Stimulated activated CD8-positive, alpha-beta memory T cell treated with anti-CD3 and anti-CD28 coated beads, Interleukin-15, amount 100 ng/mL, for 4 hours (primary cell): ENCODE measurements at places on chromosomes 2 and 18.

- DNase-seq: no peak
Measured at GRCh38 chr2:142716463-142717242, 160.8 kb upstream of the KYNU start.

GRCh38 chr2:161766334-161766733 lies 142.1 kb downstream of the SLC4A10 start:
- DNase-seq: no peak

- no peak for DNase-seq
Measured at GRCh38 chr2:197850882-197851450, 46.6 kb downstream of the PLCL1 start.

- no peak for DNase-seq
Measured at GRCh38 chr2:102703748-102704147, 58.1 kb upstream of the TMEM182 start.

GRCh38 chr2:30203156-30203555 lies 28.2 kb upstream of the LBH start:
- no peak for DNase-seq

GRCh38 chr2:218345491-218346236 lies 11.0 kb upstream of the CATIP start:
- no peak for DNase-seq

GRCh38 chr2:106147665-106148064 lies 46.4 kb downstream of the UXS1 start:
- DNase-seq: no peak

DNA sequence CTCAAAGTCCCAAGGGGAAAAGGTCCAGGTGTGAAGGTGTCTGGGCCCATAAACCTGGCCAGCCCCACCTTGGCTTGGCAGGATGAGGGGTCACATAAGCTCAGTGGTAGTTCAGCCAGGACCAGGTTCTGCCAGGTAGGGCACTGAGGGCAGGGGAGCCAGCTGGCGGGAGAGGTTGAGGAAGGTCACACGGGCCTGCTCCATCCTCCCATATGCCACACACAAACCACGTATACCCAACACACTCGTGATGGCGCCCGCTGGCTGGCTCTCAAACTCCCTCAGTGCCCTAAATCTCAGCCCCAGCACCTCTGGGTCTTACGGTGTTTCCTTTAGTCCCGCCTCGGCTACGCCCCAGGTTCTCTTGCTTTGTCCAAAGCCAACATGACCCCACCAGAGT lies 160.5 kb downstream of the ZFP36L2 start:
- DNase-seq: no peak

GRCh38 chr2:128550389-128550788 lies 231.7 kb upstream of the HS6ST1 start:
- DNase-seq: no peak

DNA sequence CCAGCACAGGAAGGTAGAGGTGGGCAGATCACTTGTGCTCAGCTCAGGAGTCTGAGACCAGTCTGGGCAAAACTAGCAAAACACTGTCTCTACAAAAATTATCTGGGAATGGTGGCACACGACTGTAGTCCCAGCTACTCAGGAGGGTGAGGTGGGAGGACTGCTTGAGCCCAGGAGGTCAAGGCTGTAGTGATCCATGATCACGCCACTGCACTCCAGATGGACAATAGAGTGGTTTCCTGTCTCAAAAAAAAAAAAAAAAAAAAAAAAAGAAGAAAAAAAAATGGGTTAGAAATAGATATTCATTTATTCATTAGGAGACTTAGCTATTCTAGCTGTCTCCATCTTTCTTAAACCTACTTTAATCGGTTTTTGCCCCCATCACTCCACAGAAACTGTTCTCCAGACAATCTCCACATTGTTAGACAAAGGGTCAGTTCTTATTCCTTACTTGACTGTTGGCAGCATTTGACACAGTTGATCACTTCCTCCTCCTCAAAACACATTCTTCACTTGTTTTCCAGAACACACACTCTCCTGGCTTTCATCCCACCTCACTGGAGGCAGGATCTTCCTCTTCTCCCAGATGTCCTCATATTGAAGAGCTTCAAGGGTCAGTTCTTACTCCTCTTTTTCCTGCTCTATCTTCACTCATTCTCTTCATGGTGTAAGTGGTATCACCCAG lies 103.1 kb downstream of the DTNB start:
- DNase-seq: no peak

DNA sequence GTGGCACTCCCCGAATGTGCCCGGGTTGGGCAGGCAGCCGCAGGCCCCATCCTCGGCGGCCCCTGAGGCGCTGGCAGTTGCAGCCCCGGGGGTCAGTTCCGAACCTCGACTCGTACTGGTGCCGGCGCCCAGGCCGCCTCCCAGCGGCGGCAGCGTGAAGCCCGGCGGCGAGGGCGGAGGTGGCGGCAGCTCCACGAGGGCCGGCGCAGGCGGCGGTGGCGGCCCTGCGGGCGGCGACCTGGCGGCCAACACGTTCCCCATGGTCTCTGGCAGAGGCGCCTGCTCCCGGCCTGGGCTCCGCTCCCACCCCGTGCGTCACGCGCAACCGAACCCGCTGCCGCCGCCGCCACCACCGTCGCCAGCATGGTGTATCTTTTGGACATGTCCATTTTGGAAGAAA lies 196.3 kb downstream of the CCDC74A start:
- no peak for DNase-seq

DNA sequence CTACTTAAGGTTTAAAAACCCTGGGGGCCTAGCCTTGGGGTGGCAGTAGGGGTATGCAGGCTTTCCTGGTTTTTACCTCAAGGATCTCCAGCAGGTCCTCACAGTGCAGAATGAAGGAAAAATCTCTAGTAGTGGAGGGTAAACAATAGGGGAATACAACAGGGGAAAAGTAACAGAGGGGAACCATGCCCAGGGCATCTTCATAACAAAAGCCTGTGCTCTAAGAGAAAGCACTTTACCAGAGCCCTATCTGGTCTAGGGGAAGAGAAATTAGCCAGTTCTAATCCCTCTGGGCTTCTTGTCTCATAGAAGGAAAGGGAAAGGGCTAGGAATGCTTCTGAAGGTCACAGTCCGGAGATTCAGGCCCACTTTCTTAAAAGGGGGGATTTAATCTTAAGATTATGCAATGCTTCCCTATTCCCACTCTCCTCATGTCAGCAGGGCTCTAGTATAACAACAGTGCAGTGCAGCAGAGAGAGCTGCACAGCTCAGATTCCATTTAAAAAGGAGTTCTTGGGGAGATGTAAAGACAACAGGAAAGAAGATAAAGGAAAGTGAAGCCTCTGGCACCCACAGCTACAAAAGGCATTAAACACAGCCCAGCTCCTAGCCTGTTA lies 149.0 kb upstream of the CYP1B1 start:
- DNase-seq: no peak

DNA sequence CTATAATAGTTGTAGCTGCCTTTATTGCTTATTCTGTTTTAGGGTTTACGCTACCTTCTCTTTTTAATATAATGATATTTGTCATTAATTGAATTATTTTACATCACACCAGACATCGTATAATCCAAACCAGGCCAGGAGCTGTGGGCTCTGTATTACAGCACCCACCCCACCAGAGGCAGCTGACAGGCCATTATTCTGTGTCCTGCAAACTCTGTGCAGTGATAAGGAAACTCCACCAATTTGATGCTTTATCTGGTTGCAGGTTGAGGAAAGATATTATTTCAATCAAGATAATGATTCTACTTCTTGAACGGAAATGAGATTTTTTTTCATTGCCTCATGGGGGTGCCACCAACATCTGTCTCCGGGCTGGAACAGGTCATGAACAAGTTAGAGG lies 227.3 kb downstream of the ZBTB7C start:
- no peak for DNase-seq

DNA sequence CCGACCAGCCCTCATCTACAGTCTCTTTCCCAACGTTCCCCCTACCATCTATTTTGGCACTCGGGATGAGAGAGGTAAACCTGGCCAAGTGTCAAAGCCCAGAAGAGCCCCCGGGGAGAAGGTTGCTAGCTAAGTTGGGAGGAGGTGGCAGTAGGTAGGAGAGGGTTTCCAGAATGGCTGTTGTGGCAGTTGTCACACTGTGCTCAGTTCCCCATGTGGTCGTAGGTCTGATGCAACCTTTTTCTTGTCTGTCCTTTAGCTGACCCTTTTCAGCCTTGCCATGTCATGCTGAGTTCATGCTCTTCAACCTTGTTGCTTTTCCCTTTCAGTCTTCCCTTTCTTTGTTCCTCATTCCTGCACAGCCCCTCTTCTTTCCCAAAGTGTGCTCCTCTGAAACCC lies 34.5 kb downstream of the TTLL4 start:
- DNase-seq: no peak

DNA sequence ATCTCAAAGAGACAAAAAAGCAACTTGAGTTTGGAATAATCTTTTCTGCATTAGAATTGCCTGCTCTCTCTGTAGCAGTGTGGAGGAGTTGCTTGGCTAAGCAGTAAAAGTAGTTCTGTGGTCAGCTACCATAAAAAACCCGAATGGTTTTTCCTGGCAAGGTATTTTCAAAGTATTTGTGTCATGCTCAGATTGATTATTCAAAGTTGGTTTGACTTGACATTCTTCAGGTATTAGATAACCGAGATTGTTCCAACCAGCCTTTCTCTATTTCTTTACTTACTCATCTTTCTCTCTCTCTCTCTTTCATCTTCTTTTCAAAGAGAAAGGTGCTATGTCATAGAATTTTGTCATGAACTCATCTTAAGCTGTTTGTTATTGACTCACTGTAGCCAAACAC lies 404.9 kb downstream of the CPS1 start:
- no peak for DNase-seq

DNA sequence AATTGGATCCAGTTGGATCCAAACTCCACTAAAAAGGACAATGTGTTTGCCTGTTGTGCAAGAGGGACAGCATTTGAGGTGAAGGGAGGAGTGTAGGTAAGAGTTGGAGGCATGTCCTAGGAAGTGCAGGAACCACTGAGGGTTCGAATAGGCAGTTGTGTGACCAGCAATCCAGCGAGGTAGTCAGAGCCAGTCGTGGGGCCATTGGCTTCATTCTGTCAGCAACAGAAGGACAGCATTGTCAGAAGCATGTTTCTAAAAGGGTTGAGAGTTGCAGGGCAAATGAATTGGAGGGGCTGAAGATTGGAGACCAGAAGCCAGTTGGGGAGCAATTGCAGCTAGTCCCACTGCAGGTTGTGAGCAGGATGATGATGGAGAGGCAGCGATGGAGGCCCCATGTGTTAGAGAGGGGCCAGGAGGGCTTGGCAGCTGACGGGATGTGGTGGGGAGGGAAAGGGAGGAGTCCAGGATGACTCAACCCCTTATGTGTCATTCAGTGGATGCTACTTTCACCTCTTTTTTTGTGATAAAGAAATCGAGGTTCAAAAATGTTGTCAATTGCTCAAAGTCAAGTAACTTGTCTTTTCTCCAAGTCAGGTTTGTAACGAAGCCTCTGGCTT lies 96.7 kb upstream of the SIX3 start:
- DNase-seq: no peak

GRCh38 chr2:45765007-45765727 lies 113.7 kb downstream of the PRKCE start:
- DNase-seq: no peak

DNA sequence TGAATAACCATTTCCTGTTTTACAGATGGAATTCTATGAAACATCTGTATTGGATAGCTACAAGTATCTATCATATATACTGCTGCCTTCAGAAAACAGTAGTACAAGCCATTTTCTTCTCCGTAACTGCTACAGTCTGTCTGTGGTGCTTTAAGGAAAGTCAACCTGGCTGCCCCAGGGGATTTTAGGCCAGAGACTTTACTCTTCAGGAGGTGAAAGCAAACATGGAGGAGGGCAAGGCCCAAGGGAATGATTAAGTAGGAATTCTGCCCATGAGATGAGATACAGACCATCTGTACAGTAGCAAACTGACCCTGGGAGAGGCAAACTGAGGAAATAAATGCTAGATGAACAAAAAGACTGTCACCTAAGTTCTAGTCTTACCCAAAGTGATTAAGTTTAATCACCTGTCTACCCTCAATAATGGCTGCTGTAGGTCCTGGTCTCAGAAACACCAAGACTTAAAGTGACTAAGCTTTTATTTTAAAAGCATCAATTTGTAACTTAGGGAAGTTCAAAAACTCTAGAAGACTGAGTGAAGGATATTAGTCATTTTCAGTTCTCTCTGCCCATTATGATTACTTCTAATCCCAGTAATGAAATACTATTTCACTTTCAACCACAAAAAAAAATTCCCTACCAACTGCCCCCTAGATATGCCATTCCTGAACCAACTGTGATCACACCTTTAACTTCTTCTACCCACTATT lies 14.8 kb downstream of the MBD2 start:
- DNase-seq: no peak

- DNase-seq: no peak
Measured at GRCh38 chr2:16198166-16198912, 258.0 kb downstream of the MYCN start.

- no peak for DNase-seq
Measured at GRCh38 chr2:88016960-88017779, 823 bp upstream of the RNU2-63P start.

GRCh38 chr2:232609607-232610006 lies 23.8 kb upstream of the EFHD1 start:
- no peak for DNase-seq

- no peak for DNase-seq
Measured at GRCh38 chr2:204825681-204826080, 280.4 kb downstream of the PARD3B start.

DNA sequence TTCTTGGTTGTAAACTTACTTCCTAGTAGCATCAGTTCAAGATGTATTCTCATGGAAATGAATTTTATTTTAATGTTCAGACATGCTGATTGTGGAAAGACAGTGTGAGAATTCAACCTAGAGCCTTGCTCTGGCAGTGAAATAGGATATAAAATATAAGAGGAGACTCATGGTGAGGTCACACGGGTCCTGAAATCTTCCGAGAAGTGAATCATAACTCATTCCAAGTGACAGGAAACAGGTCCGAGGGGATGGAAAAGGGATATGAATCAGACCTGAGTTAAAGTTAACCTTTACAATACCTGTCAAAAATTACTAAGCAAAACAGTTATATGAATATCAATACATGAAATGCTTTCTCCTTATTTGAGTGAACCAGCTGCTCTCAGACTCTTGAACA lies 185.2 kb upstream of the LRRTM1 start:
- DNase-seq: no peak

DNA sequence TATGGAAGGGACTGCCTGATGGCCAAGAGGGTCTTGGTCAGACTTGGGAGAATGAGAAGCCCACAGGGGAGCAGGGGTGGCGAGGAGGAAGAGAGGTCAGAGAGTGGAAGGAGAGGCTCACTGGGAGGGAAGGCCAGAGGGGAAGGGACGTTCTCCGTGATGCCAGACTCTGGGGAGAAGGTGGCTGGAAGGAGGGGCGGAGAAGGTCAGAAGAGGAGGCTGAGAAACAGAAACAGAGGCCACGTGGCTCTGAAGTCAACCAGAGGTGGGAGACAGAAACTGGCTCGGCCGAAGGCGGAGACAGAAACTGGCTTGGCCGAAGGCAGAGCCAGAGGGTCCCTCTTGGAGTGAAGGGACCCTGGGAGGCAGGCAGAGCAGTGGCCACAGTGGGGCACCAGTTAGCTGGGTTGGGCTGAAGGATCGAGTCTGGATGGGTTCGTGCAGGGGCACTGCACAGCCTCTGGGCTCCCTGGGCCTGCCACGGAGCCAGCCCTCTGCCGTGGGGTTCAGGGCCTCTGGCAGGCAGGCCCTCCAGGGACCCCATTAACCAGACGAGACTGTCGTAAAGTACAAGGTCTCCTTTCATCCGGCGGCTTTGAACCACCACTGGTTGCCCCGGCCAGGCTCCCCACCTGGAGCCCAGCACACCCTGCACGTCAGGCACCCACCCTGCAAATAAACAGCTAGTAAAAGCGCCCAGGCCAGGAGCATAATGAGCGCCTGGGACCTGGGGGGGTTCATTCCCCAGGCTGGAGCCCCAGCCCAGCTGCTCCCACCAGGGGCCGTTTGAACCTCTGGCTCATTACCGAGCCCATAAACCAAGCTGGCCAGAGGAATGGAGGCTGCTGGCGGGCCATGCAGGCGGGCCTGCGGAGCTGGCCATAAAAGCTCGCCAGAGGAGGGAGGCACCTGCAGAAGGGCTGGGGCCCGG lies 218.8 kb downstream of the DYSF start:
- DNase-seq: no peak
